Osteocyte (in vitro differentiated cells): ENCODE measurements at places on chromosomes 12 and 14. TPM values are rescaled to one million over a fixed set of nuclear protein-coding genes. Genes with fewer than 3 reads are reported as not detected.

DNA sequence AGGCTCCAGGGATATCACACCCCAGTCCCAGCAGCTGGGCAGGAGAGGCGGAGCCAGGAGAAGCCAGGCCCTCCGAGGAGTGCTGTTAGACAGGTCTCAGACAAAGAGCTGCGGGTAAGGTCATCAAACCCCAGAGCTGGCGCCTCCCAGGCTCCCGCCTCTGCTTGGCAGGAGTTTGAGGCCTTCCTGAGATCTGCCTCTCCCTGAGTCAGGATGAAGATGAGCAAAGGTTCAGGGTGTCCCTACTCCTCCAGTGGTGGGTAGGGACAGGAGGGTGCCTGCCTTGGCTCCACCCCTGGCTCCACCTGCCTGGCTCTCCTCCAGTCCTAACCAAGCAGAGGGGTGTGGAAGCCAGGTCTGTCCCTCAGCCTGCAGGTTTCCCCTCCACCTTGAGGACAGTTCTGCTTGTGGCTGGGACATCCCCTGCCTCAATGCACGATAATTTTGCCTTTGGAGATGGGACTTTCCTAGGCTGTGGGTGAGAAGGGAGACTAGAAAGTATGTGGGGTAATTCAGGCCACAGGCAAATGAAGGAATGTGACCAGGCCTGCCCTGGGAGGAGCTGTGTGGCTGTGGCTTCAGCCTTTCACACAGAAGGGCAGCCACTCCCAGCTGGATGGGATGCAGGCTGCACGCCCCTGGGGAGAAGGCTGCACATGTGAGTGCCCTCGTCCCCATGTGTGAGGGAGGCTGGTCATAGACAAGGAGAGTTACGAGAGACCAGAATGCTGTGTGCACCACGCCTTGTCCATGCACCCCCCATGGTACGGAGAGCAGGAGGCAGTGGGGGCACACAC lies 2.2 kb downstream of the PLEKHG6 start:
- no peaks in the 10 kb centered on the region for H3K27me3 ChIP-seq
- peaks cover 23% of the 10 kb centered on the region for H3K4me1 ChIP-seq
- no peaks in the 10 kb centered on the region for H3K36me3 ChIP-seq
- peak overlapping the region; percentile 66 for H3K27ac ChIP-seq
- no peak overlapping the region for H3K4me3 ChIP-seq

DNA sequence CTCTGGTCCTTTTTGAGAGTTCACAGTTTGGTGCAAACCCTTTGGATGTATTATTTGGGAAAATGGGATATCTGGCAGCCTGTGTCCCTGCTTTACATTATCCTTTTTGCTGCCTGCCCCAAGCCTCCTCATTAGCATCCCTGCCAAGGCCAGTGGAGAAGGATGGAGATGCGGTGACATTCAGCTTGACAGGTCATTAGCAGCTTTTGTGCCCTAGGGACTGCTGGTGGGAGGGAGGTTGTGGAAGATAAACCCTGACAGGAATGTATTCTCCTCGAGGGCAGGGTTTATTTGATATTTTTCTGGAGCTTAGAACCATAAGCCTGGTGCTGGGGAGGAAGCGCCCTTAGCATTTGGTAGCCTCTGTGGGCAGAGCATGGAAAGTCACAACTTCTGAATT lies 49.3 kb downstream of the PTPN11 start:
- H3K27me3 ChIP-seq = no peaks in the 10 kb centered on the region
- H3K4me1 ChIP-seq = no peaks in the 10 kb centered on the region
- no peak overlapping the region for H3K27ac ChIP-seq

DNA sequence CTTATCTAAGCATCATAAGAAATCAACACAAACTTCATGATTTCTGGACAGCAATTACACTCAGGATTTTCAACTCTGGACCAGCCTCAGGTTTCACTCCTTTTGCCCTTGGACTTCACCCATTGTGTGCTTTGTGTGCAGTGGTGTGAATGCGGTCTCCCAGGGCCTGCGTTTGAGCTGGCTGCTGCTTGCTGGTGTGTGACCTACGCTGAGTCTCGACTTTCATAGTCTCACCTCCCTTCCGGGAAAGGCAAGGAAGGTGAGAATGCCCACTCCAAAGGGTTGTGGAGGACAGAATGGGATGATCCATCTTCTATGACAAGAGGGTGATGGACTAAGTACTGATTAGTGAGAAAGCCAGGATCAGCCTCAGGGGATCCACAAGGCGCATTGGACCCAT lies 228.8 kb downstream of the C12orf75 start:
- H3K27me3 ChIP-seq = no peaks in the 10 kb centered on the region
- peaks cover 26% of the 10 kb centered on the region for H3K4me1 ChIP-seq
- no peak overlapping the region for H3K27ac ChIP-seq
- no peak overlapping the region for H3K4me3 ChIP-seq
- no peaks in the 10 kb centered on the region for H3K36me3 ChIP-seq

DNA sequence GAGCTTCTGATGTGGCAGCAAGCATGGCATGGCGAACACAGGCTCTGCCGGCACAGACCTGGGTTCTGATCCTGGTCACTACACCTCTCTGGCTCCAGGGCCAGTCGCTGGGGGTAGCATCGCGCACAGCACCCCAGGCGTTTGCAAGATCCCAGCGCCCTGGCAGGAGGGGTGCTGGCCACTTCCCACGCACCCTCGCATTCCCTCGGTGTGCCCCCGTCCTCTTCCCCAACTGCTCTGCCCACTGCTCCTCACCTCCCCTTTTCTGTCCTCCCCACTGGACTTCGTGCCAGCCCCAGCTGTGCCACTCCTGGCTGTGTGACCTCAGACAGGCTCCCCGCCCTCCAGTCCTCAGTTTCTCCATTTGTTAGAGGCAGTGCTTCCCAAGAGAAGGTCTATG lies 2.8 kb downstream of the CDK2AP1 start:
- H3K27me3 ChIP-seq = no peaks in the 10 kb centered on the region
- peak overlapping the region; percentile 94 for H3K27ac ChIP-seq
- DNase-seq = no peak
- H3K4me1 ChIP-seq = peaks cover 31% of the 10 kb centered on the region
- H3K36me3 ChIP-seq = peaks cover 11% of the 10 kb centered on the region

The TFCP2 gene
- 20.6 and 21.1 TPM in 2 replicates for total RNA-seq

DNA sequence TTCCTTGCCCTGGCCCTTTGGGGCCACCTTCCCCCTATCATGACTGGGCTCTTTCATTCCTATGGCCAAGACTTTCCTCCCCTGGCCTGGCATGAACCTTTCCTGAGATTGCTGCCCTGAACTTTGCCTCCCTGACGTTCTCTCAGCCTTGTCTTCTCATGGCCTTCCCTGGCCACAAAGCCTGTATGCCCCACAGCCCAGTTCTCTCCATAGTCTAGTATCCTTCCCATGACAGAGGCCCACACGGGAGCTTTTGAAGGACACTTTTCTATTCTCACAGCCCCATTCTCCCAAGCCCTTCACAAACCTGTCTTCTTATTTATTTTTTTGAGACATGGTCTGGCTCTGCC lies 4.5 kb upstream of the RNU7-1 start:
- DNase-seq = no peak
- H3K4me3 ChIP-seq = peak overlapping the region; percentile 51
- H3K4me1 ChIP-seq = peaks cover 45% of the 10 kb centered on the region
- H3K27ac ChIP-seq = peak overlapping the region; percentile 50
- H3K27me3 ChIP-seq = no peaks in the 10 kb centered on the region

DNA sequence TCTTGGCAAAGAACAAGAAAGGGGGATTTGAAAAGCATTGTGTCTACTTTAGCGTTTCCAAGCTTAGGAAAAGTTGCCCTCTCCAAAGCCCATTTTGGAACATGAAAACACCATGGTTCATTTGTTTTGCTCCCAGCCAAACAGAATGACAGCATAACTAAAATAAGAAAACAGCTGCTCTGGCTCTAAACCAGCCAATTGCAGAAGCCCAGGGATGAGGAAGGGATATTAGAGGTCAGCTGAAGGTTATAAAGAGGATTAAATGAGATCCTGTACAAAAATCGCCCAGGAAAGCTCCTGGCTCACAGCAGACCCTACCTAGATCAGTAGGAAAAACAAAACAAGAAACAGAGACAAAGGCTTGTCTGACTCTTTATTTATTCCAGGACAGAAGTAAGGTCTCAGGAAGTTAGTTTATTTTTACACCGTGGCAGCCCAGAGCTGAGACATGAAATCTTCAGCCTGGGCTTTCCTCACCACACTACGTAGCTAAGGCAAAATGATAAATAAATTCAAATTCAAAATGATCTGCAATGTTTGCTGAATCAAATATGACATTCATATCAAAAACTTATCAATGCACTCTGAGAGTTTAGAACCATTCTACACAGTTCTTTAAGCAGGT lies 25.9 kb downstream of the SPX start:
- H3K36me3 ChIP-seq = no peaks in the 10 kb centered on the region
- H3K27me3 ChIP-seq = no peaks in the 10 kb centered on the region
- no peak for DNase-seq
- no peak overlapping the region for H3K4me3 ChIP-seq
- no peaks in the 10 kb centered on the region for H3K4me1 ChIP-seq

DNA sequence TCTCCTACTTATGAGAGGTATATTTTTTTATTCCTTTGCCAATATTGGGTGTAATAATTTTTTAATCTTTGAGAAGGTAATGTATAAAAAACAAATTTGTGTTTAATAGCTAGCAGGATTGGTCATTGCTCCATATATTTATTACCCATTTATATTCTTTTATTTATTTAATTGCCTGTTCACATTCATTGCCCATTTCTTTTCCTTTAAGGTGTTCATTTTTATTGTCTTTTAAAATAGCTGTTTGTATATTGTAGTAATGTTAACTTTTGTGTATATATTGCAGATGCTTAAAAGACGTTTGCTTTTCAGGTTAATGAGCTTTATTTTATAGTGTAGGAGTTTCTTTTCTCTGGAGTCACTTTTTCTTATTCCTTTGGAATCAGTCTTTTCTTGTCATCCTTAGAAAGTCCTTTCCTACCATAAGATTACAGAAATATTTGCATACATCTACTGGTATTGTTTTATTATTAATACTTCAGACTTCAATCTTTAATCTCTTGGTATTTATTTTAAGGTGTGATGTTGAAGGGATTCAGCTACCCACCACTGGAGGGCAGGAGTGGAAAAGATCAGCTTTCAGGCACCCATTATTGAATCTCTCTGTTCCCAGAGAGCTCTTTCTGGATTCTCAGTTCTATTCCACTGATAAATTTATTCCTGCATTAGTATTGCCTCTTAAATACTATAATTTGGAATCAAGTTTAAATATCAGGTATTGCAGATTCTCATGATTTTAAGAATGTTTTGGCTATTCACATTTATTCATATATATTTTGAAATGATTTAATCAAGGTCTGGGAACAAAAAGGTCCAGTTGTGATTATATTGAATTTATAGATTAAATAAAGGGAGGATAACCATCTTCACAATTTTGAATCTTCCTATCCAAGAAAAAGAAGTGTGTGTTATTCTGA lies 17.3 kb downstream of the PPM1A start:
- peaks cover 34% of the 10 kb centered on the region for H3K36me3 ChIP-seq
- no peak overlapping the region for H3K27ac ChIP-seq
- DNase-seq = no peak
- peaks cover 7% of the 10 kb centered on the region for H3K4me1 ChIP-seq
- H3K4me3 ChIP-seq = no peak overlapping the region

DNA sequence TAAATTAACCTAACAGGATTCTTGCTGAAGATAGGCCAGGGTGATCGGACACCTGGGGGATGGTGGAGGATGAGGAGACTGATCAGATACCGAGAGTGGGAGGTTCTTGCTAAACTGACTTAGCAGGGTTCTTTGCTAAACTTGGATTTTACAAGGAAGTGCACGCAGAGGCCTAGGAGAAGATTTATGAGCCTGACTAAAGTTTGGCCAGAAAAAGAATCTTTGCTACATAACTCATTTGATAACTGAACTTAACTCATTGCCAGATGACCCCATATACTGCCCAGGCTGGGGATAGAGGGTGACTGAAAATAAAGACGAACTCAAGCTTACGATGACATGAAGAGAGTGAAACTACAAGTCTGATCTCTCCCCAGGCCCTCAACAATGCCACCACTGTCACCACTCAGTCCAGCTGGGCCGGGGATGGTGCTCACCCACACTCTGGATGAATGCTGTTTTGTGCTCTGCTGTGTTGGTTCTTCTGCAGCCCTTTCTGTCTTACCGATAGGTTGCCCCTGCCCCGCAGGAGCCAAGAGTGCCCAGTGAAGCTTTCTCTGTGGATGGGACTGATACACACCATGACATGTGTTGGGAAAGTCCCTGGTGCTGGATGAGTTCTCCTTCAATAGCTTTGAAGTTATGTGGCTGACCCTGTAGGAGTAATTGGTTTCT lies 29.0 kb downstream of the PPFIBP1 start:
- peaks cover 3% of the 10 kb centered on the region for H3K36me3 ChIP-seq
- no peaks in the 10 kb centered on the region for H3K27me3 ChIP-seq
- no peak overlapping the region for H3K27ac ChIP-seq
- H3K4me3 ChIP-seq = no peak overlapping the region
- no peak for DNase-seq

DNA sequence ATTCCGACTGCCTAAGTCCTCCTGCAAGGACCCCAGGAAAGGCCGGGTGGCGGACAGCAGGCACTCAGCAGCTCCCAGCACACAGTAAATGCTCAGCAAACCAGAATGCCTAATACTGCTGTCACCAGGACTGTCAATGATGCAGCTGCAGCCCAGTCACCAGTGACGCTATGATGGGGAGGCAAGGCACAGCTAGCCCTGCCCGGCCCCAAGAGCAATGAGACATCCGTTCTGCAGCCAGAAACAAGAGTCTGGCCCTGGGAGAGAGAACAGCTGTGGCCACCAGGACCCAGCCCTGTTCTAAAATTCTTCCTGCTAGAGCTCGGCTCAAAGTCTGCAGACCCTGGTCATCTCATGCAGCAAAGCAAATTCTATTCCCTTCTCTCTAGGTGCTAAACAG lies 69.8 kb downstream of the NCOR2 start:
- H3K36me3 ChIP-seq = peaks cover 17% of the 10 kb centered on the region
- no peak for DNase-seq
- H3K27ac ChIP-seq = peak overlapping the region; percentile 18
- H3K27me3 ChIP-seq = no peaks in the 10 kb centered on the region

- H3K27me3 ChIP-seq = peaks cover under 1% of the 10 kb centered on the region
- H3K4me3 ChIP-seq = no peak overlapping the region
- no peaks in the 10 kb centered on the region for H3K36me3 ChIP-seq
- H3K4me1 ChIP-seq = peaks cover 30% of the 10 kb centered on the region
- DNase-seq = no peak
Observed at GRCh38 chr14:53999061-53999488, 42.5 kb upstream of the BMP4 start.

GRCh38 chr12:40049268-40049667 lies 56.6 kb downstream of the SLC2A13 start:
- peaks cover under 1% of the 10 kb centered on the region for H3K4me1 ChIP-seq
- no peaks in the 10 kb centered on the region for H3K27me3 ChIP-seq
- H3K27ac ChIP-seq = no peak overlapping the region
- no peaks in the 10 kb centered on the region for H3K36me3 ChIP-seq
- no peak overlapping the region for H3K4me3 ChIP-seq

The SLCO1B1 gene
- total RNA-seq = not detected in 2 replicates
